Non-pigmented ciliary epithelial cell (primary cell): ENCODE measurements at places on chromosomes 16 and 17.

DNA sequence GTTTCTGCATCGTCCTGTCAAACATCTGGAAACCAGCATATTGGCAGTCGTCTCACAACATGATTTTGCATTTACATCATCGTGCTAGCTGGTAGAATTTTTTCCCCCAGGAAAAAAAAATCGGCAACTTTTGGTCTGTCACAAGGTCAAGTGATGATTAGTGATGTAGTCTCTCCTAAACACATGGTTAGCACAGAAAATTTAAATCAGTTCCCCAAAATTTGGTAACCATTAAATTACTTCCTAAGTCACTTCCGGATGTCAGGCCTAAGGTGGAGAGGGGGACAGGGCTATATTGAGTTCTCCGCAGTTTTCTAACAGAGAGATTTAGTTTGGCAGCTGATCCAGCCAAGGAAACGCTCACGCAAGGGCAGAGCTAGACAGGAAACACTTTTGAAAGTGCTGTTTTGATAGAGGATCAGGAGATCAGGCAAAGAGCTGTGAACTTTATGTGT lies 271.0 kb upstream of the TBX2 start:
- DNase-seq, result no peak

GRCh38 chr17:8186446-8186786 lies 3.6 kb downstream of the BORCS6 start:
- DNase-seq, result no peak

GRCh38 chr17:78920528-78920927 lies 4.7 kb downstream of the TIMP2 start:
- no peak for DNase-seq

DNA sequence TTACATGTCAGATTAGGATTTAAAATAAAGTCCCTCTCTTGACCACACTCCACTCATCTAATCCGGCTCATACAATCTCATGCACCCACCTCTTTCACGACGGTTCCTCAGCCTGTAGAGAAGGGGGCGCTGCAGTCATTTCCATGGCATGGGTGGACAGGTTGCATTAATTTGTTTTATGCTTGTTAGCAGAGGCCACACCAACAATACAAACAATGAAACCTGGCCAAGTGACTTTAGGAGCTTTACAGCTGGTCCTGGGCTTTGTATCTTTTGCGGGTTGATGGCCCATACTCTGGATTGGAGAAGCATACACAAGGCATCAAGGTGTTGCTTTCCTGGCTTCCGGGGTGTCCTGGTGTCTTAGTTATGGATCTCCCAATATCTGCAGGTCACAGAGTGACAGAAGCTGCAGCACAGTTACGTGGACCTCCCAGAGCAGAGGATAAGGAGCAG lies 9.7 kb upstream of the SNF8 start:
- no peak for DNase-seq

DNA sequence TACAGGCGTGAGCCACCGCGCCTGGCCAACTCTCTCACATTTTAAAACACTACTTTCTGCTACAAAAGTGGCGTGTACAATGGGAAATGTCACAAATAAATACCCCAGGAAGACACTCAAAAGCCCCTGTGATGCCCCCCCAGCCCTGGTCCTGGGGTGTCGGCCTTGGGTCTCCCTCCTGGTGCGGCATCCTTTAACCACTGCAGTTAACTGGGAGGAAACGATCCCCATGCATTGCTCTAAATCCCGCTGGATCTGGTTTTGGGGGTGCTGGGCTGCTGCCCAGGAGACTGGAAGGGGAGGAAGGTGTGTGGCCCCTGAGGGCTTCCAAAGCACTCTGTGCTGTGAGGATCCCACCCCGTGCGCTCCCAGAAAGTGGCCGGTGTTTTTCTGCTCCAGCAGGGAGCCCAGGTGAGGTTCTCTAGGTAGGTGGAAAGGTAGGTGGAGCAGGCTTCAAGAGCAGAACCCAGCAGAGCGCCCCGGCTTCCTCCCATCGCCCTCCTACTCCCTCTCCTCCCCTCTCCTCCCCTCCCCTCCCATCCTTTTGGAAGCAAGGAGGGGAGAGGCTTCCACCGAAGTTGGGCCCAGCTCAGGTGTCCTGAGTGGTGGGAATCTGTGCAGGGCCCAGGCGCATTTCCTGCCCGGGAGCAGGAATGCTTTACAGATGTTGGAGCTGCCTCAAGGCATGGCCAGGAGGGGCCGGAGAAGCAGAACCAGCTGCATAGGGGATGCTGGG lies 363.3 kb downstream of the SEC14L1 start:
- DNase-seq, result no peak

DNA sequence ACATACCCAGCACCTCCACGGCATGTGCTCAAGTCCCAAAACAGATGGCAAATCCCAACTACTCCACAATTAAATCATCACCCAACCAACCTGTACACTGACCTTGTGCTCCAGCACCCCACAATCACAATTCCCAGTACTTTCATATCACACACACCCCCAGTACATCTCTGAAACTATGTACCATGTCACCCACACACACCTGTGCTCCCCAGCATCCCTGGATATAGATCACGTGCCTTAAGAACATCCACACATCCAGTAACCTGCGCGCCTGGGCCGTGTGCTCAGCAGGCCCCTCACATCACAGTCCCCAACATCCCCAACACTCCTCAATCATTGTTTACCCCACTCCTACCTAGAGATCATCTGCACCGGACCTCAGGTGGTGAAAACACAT lies 2.1 kb downstream of the NLGN2 start:
- DNase-seq, result no peak

DNA sequence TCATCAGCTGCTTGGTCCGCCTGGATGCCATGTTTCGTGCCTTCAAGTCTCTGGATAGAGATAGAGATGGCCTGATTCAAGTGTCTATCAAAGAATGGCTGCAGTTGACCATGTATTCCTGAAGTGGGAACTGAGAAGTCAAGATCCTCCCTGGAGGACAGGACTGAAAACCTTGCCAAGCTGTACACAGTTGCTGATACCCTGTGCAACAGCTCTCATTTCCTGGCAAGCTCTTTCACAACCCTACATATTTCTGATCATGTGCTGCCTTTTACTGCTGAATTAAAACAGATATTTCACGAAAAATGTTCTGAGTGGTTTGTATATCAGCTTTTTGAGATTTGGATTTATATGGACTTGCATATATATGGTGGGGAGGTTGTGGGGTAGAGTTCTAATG lies 898 bp downstream of the CAPNS2 start:
- no peak for DNase-seq

DNA sequence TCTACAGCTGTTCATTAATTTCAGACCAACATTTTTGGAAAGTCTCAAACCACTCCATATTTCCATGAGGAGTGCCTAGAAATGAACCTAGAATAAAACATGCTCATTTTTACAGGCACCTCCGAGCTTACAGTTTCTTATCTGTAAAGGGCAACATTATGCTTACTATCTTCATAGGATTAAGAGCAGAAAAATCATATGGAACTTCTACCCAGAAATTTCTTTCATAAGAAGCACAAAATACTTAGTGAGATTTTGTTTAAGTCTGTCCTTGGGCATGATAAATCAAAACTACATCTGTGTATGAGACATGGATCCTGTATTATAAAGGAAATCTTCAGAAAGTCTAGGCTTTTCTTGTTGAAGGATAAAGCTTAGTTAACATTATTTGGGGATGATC lies 187.4 kb downstream of the CA10 start:
- DNase-seq, result no peak

GRCh38 chr16:49632086-49632794 lies 223.7 kb downstream of the ZNF423 start:
- DNase-seq, result no peak

DNA sequence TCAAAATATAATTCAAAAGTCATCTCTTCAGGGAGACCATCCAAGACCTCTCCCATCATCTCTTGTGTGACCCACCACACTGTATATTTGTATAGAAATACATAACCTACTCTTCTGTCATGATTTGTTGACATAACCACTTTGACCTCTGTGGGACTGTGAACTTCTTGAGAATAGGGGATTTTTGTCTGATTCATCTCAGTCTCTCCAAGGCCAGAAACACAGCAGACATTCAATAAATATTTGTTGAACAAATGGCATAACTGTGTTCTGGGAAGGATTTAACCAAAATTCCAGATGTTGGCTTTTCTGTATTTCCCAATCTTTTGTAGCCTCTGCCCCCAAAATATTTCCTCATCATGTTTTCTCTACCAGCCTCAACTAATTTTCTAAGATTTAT lies 169.7 kb downstream of the CDH11 start:
- peak; percentile 70 for DNase-seq

DNA sequence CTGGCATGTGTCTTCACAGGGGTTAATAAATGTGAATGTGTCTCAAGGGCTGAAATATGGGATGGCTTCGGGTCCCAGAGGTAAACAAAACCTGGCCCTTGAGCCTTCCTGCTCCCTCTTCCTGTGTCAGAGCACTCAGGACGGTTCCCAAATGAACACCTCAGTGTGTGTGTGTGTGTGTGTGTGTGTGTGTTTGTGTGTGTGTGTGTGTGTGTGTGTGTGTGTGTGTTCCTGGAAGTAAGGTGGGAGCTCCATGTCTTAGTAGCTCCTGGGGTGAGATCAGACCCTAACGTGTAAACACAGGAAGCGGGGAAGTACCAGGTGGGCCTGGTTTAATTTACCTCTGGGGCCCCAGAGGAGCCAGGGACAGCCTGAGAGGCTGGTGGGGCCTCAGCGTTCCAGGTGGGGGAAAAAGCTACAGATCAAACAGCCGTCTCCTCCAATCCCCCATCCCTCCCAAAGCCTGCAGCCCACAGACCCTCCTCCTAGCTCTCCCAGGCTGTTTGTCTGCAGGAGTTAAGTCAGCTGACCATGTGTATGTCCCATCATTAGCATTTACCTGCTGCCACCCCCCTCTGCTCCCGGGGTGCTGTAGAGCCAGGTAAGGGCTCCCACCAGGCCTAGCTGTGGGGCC lies 6.1 kb downstream of the KIF19 start:
- no peak for DNase-seq

DNA sequence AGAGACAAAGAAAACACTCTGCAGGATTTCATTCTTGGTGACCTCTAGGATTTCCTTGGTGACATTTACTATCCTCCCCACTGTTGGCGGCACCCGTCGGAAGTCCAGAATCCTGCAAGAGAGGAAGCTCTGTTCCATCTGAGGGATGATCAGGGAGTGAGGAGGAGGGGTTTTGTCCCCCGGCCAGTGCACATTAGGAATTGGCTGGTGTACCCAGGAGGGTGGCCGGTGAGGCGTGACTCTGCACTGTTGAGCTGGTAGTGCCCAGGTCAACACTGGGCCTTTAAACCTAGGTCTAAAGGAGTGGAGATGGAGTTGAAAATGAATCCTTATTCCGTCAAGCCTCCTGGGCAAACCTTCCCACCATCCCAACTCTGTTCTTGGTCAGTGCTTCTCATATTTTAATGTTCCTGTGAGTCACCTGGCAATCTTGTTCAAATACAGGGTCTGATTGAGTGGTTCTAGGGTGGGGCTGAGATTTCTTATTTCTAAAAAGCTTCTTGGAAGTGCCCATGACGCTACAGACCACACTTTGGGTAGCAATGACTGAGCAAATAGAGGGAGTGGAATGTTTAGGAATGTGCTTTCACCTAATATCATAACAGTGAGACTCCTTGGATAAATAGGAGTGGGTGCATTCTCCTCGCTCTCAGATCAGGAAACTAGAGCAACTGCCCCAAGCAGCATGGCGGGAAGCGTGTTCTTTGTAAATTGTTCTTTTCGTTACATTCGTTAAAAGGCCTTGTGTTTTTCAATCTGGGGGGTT lies 30.7 kb downstream of the PRKAR1A start:
- no peak for DNase-seq

GRCh38 chr16:23257682-23258081 lies 44.4 kb upstream of the SCNN1B start:
- DNase-seq, result no peak

DNA sequence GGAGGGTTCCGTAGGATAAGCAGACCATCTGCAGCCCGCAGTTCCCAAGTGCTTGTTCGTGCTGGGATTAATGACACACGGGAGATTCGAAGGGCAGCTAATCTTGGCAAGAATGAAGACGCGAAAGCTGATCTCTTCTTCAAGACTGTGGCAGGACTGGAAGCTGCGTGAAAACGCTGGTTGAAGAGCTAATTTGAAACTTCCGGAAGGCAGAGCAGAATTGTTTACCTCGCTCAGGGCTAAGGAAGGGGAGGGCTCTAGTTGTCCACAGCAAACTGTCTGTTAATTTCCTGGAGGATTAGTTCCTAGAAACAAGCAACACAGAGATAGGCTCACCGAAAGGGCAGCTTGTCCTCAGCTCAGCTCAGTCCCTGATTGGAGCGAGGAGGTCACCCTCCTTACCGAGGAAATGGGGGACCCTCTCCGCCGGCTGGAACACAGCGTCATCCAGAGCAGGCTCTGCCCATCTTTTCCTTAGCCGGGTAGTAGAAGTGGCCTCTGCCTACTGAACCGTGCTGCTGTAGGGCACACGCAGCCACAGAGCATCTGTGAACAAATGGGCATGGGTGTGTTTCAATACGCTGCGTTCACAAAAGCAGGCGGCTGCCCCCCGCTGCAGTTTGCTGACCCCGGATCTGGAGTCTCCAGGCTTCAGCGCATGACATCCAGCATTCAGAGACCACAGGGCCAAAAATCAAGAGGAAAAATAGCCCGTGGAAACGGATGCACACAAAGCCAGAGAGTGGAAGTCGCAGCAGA lies 16.7 kb upstream of the BAIAP2 start:
- DNase-seq, result no peak

DNA sequence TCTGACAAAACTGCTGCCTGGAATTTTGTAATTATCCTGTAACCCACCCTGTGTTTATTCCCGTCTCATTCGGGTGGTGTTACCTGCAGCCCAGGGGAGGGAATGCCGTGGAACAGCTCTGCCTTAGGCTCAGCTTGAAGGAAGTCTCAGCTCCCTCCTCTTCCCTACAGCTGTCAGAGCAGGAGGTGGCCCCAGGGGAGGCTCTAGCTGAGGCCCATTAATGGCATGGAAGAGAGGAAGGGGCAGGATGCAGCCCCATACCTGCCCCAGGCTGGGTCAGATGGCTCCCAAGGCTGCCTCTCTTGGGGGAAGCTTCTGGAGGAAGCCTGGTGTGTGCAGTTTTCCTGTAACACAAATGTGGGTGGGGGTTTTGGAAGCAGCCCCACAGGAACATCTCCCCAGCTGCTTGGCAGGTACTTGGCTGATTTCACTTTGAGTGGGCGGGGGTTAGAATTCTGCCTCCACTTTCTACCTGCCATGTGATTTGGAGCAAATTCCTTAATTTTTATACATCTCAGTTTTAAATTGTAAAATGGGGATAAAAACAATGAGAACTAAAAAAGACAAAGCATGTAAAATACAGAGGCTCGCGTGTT lies 103.9 kb downstream of the MGAT5B start:
- DNase-seq, result no peak
